ENCODE measurements at places on chromosomes 6 and 20.

- no peak for DNase-seq
Measured at GRCh38 chr20:14093652-14094051, 98.3 kb downstream of the MACROD2 start.

DNA sequence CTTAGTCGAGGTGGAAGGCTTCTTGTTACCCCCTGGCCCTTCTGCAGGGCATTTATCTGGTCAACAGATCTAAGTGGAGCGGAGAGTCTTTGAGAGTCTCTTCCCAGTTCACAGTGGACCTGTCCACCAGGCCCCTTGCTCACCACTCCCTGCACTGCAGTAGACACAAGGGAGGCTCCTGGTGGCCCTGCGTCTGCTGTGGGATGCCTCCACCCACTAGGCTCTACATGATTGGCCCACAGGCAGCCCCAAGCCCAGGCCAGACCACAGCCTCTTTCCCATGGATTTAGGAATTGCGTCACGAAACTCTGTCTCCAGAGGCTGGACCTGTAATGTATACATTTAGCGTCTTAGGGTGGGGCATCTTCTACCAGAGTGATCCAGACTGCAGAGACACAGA, 28.4 kb downstream of the TBC1D7 start:
- DNase-seq: no peak

DNA sequence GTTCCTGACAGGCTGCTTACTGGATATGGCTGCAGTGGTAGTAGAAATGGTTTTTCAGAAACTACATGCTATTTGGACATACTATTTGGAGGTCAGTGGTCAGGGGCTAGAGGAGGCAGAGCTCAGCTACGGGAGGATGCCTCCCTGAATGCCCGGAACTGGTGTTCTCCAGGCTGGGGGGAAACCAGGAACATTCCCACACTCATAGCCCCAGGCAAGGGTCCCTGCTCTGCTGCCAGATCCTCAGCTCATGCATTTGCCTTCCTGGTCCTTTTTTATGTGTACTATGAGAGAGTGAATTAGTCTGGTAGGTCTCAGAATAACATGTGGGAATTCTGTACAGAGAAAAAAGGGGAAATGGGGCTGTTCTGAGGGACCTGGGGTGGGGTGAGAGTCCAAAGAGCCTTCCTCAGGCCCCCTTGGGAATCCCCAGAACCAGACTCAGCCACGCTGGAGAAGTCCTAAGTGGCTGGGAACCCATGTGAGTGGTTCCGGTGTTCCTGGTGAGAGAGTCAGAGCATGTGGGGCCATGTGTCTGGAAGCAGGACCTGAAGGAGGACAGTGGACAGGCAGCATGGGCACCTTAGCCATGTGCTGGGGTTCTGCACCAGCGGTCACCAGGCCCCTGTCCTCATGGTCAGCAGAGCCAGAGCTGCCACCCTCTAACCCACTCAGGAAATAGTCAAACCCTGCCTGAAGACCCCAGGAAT, 58.0 kb upstream of the MYL9 start:
- DNase-seq: no peak

GRCh38 chr6:113433335-113433991, 423.7 kb upstream of the MARCKS start:
- DNase-seq: no peak

DNA sequence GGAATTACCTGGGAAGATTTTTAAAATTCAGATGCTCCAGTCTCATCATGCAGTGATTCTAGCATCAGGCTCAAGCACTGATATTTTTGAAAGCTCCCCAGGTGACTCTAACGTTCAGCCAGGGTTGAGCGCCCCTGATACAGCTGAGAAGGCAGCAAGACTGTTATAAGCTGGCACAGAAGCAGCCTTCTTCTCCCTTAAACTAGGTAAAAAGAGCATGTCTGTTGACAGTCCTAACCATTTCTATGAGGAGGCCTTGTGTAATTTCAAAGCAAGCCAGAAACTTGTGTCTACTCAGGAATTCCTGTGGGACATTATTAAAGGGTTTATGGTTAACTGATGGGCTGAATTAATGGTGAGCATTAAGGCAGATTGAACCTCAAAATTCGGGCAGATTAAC, 141.9 kb downstream of the PDE7B start:
- DNase-seq: no peak

DNA sequence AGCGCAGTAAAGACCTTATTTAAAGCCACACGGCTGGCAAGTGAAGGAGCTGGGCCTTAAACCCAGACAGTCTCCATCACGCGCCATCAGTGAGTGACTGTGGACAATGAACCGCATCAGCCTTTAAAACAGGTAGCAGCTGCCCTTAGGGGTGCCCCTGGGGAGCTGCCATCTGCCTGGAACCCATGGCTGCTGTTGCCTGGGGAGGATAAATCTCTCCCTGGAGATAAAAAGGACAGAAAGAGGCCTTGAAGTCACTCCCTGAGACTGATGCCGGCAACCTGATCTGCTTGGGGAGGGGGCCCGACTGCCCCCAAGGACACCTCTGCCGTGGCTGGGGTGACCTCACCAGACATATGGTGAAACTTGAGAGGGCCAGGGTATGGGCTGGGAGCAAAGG, 73.5 kb downstream of the PREX1 start:
- DNase-seq: no peak

- no peak for DNase-seq
Measured at GRCh38 chr6:31572041-31572911, at the start of gene LTA. LTA (plus strand) TSS chr6:31572289; CDS start chr6:31572743, 454 bp downstream.

GRCh38 chr6:166911248-166911677, 45.1 kb downstream of the RNASET2 start:
- DNase-seq: no peak

GRCh38 chr20:37980383-37980782, 52.9 kb downstream of the TTI1 start:
- DNase-seq: no peak

- DNase-seq: no peak
Measured at GRCh38 chr6:110529355-110529754, 52.9 kb upstream of the SLC22A16 start.

DNA sequence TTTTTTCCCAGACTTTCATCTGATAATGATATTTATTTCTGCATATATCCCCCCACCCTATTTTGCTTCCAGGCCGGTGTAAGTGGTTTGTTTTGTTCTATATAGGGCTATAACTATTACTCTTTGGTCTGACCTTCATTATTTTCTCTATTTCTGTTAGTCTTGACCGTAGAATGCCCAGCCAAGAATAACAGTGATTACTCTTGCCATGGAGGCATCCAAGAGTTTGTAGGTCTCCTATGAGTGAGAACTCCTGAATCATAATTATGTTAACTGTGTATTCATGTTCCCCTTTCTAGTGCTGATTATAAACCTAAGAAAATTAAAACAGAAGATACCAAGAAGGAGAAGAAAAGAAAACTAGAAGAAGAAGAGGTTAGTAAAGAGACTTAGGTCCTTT, 52.2 kb downstream of the TOP1 start:
- DNase-seq: no peak

DNA sequence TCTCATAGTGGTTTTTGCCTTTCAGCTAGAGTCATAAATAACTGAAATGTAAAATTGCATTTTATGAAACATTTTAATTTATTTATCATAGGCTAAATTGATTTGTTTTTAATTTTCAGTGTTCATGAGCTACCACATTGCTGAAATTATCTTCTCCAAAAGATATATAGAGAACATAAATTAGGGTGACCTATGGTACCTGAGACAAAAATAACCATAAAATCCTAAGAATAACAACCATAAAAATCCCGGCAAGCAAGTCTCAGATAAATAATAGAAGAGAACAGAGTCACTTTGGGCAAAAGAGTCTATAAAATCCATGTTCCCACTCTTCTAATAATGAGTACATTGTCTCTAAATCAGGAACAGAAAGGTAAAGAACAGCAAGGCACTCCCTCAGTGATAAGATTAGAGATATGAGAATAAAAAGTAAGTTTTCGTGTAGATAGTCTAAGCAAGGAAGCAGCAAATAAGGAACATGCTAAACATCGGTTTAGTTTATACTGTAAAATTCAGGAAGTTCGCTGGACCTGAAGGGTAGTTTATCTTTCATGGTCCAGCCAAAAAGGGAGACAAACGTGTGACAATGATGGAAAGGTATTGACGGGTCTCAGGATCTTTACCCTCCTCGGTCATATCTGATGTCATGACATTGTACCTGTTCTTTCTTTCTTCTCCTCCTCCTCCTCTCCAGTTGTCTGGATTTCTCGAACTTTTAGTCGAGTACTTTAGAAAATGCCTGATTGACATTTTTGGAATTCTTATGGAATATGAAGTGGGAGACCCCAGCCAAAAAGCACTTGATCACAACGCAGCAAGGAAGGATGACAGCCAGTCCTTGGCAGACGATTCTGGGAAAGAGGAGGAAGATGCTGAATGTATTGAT, 117.6 kb downstream of the TMEM242 start:
- no peak for DNase-seq

DNA sequence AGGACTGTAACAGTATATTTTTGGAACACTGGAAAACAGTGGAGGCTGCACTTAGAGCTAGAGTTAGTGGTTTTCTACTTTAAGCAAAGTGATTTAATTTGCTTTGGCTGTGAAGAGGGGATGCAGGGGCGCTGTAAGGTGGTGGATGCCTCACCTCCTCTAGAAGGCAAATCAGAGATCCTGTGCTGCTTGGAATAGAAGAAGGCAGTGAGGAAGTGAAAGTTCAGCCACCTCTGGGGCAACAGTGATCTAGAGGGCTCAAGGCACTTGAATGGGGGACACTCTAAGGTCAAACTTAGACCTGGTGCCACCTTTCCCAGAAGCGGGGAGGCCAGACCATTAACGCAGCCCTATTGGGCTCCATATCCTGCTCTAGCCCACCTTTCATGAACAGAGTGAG, 19.0 kb upstream of the SNRPB2 start:
- no peak for DNase-seq

DNA sequence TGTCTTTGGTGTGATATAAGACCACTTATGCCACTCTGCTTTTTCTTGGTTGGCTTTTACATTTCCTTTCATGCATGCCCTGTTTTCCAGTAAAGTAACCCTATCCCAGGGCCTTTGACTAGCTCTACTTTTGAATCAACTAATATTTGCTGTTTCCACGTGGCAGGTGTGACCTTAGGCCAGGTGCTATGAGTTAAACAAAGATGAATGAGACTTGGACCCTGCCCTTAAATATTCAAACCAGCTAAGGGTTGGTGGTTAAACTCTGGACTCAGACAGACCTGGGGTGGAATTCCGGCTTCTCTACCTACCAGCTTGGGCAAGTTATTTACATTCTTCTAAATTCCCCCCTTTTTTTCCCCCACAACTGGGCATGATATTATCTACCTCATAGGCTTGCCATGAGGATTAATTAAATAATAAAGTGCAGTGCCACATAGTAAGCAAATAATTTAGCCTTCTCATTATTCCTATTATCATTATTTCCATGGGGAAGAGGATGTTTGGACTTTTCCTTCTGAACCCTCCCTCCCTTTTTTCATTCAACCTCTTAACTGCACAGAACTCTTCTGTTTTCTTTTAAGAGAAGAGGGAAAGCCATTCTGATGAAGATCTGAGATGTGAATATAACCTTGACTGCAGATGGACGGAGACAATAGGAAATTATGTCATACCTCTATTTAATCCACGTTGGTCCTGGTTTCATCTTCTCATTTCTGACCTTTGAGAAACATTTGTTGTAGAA, 143.6 kb upstream of the TNFAIP3 start:
- DNase-seq: no peak

DNA sequence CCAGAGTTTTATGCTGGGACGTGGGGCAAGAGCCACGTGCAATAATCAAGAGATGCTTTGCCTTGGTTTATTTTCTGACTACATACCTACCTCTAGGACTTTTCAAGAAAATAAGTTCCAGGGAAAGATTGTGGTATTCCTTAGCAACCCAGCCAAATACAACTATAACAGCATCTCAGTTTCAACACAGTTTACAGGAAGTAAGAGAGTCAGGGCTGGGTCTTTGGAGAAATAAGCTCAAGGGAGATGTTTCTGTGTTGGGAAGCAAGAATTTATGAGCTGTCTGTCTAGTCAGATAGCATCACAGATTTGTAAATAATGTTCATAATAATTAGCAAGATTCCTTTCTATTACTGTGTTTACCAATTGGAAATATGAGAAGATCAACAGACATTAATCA, 35.1 kb downstream of the MAP3K5 start:
- no peak for DNase-seq

DNA sequence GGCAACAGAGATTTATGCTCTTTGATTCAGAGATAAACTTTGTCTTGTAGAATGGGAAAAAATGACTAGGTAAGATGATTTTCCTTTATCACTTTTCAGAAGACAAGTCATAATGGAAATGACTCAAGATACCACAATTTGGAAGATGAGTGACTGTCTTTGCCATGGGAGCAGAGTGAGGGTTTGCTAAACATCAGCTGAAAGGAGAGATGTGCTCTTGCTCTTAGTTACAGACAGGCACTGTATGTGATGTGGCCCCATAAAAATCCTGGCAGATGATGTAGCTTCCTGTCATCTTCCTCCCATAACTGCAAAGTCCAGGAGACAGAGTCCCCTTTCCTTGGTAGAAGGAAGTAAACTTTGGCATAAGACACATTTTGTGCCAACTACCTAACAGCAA, 47.6 kb downstream of the BACH2 start:
- DNase-seq: no peak

GRCh38 chr6:74402781-74403180, 706.8 kb downstream of the CD109 start:
- DNase-seq: no peak

GRCh38 chr6:13733178-13733887, 21.7 kb upstream of the RANBP9 start:
- no peak for DNase-seq

GRCh38 chr20:56592211-56592610, 36.9 kb upstream of the TFAP2C start:
- DNase-seq: no peak

DNA sequence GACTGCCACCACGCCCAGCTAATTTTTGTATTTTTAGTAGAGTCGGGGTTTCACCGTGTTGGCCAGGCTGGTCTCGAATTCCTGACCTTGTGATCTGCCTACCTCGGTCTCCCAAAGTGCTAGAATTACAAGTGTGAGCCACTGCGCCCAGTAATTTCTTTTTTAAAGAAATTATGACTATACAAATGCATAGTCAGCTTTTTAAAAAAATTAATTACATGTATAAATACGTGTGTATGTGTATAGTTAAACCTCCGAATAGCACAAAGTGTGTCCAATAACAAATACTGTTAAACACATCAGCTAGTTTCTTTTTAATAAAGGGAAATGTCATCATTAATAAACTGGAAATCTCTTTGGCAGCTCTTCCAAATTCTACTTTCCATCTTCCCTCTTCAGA, 135.5 kb upstream of the SALL4 start:
- no peak for DNase-seq

GRCh38 chr6:107809966-107810365, 14.1 kb downstream of the SCML4 start:
- DNase-seq: no peak

GRCh38 chr20:7843613-7844012, 96.6 kb downstream of the HAO1 start:
- DNase-seq: no peak

GRCh38 chr20:17493173-17493572, 38.0 kb downstream of the BFSP1 start:
- no peak for DNase-seq

- no peak for DNase-seq
Measured at GRCh38 chr20:33659341-33660034, 2.6 kb upstream of the C20orf144 start.

DNA sequence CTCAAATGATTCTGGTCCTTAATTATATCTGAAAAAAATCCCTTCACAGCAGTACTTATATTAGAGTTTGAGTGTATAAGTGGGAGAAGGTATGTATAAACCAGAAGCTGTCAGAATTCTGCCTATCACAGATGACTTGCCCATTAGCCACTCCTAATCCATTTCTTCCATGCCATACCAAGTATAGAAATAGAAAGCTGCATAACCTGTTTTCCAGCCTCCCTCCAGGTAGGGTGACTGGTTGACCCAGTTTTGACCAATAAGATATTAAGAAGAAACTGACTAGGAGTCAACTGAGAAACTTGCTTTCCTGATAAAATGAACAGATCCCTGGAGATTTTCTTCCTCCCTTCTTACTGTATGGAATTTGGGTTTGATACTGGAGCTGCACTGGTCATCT, 112.2 kb upstream of the GRIK2 start:
- DNase-seq: no peak

Data from hematopoietic multipotent progenitor cell treated with erythropoietin and hydrocortisone succinate and interleukin-3 and kit ligand, for 17 days (in vitro differentiated cells).